ENCODE measurements at places on chromosomes 16 and 17.

- DNase-seq, result peak; percentile 9
These were observed 11.9 kb downstream of the CDK5RAP3 start for GRCh38 chr17:47982645-47983390.

GRCh38 chr17:78576389-78577112 is 645 bp downstream of the DNAH17 start:
- no peak for DNase-seq

DNA sequence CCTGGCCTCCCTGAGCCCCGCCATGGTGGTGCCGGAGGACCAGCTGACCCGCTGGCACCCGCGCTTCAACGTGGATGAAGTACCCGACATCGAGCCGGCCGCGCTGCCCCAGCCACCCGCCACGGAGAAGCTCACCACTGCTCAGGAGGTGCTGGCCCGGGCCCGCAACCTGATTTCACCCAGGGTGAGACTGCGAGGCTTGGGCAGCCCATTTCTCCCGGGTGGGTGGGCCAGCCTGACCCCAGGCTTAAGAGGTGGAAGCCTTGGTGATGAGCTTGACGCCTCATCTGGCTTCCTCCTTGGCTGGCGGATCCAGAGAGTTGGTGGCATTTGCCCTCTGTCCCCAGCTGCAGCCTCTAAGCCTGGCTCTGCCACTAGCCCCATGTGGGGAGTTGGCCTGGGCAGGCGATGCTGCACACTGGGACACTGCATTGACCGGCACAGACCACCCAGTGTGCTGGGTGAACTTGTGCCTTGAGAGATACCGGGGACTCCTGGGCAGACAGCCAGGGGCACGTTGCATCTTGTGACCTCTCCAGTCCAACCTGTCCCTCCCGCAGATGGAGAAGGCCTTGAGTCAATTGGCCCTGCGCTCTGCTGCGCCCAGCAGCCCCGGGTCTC is 3.0 kb downstream of the CDT1 start:
- DNase-seq, result no peak

DNA sequence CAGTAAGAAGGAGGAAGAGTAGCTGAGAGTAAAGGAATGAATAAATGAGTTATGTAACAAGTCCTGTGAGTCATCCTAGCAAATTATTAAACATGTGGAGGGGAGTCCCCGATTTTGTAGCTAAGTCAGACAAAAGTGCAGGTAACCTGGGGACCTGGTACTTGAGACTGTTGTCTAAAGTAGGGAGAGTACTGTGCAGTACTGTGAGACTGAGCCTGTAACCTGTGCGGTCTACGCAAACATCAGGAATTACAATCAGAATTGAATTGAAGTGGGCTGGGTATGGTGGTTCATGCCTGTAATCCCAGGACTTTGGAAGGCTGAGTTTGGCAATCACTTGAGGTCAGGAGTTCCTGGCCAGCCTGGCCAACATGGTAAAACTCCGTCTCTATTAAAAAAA is 35.7 kb downstream of the IKZF3 start:
- no peak for DNase-seq

DNA sequence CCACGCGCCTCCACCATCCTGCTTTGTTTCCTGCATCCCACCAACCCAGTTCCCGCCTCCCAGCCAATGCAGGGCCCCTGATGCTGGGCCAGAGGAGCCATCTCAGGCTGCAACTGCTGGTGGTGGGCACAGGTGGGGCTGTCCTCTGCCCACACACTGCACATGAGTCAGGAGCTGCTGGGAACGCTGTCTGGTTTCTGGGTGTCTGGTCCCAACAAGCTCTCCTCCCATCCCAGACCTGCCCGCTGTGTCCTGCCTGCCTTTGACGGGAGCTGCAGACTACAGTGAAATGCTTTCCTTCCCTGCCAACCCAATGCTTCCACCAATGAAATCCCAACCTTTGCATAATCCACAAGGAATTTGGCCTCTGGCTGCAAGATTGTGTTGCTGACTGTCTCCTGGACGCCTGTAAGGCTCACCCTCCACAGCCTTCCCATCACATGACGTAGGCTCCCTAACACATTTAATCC is 98.9 kb downstream of the N4BP1 start:
- no peak for DNase-seq

GRCh38 chr17:1624650-1625049 is 4.0 kb downstream of the SLC43A2 start:
- DNase-seq, result no peak

- DNase-seq, result no peak
These were observed 23.0 kb upstream of the PLCG2 start for GRCh38 chr16:81755915-81756614.

DNA sequence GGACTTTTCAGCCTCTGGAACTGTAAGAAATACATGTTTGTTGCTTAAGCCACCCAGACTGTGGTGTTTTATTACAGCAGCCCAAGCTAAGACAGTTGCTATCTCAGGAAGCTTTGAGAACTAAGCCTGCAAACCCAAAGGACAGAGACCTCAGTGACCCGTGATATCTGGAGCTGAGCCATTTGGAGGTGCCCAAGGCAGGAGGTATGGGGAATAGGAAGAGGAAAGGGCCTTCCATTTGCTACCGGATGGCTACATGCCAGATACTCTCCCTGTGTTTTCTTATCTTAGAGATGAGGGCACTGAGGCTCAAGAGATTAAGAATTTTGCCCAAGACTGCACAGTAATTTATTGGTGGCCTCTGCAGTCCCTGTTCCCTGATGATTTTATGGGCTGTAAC is 622.1 kb upstream of the CDH5 start:
- no peak for DNase-seq

- peak; percentile 97 for DNase-seq
These were observed at the start of gene TMEM97 for GRCh38 chr17:28318759-28319597. TMEM97 (plus strand) TSS chr17:28319200; CDS start chr17:28319240, 40 bp downstream.

DNA sequence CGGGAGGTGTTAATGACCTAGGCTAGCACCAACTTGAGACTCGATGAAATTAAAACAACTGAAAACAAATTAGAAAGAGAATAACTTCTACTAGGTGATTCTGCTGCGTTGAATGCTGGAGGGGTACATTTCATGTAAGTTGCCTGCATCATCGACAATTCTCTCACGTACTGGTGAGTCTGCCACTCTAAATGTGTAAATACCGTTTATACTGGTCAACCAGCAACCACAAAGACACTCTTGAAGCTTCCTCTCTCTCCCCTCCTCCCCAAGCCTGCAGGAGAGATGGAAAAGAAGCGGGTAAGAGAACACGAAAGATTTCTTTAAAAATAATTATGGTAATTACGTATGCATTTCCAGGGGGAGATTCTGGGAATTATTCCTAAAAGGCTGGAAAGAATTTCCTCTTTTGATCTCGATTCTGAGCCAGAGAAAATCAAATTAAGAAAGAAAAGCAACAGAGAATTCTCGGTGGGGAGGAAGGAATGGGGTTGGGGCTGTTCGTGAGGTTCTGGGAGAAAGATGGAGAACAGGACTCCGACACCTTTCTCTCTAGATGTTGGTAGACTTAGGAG is 68.6 kb upstream of the MRTFB start:
- DNase-seq, result no peak

DNA sequence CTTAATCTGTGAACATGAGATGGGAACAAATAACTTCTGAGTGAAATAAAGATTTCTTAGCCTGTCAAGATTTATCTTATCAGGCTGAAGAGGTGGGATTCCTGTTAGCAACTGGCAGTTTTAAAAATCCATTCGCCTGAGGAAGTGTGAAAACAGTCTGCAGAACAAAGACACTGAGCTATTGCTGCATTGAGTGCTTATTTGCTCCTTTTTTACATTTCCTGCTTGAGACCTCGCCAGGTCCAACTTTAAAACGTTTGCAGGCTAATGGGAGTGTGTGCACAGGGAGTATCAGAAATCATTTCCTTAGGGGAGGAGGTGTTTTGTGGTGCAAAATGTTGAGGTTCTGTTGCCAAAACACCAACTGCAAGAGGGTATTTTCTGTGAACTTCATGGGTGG is 957.8 kb upstream of the RBFOX1 start:
- DNase-seq, result no peak
